A673 (cell line): ENCODE measurements at places on chromosomes 13 and 19.
A peak's percentile ranks its signal among the peaks of the same experiment; 100 is the strongest.

- DNase-seq: peak; percentile 5
Measured at GRCh38 chr13:90416938-90417337, 930.5 kb upstream of the MIR17HG start.

DNA sequence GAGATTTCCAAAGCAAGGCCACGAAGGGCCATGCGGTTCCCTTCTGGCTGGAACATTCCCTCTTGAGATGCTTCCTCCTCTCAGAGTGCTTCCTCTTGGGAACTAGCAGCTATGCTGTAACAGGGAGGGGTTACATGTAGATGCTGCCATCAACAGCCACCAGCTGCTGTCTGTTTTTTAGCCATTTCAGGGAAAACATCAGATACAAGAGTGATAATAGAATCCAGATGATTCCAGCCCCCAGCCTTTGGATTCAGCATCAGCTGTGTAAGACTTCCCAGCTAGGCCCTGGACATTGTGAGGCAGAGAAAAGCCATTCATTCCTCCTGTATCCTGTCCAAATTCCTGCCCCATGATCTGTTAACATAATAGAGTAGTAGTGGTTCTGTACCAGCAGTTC, 8.2 kb upstream of the ZNF177 start:
- DNase-seq: no peak

- no peak for DNase-seq
Measured at GRCh38 chr13:39909634-39910033, 254.2 kb downstream of the COG6 start.

- DNase-seq: peak; percentile 42
Measured at GRCh38 chr13:71618159-71618558, 248.8 kb downstream of the DACH1 start.

- no peak for DNase-seq
Measured at GRCh38 chr19:8242211-8242821, 33.1 kb downstream of the CERS4 start.

DNA sequence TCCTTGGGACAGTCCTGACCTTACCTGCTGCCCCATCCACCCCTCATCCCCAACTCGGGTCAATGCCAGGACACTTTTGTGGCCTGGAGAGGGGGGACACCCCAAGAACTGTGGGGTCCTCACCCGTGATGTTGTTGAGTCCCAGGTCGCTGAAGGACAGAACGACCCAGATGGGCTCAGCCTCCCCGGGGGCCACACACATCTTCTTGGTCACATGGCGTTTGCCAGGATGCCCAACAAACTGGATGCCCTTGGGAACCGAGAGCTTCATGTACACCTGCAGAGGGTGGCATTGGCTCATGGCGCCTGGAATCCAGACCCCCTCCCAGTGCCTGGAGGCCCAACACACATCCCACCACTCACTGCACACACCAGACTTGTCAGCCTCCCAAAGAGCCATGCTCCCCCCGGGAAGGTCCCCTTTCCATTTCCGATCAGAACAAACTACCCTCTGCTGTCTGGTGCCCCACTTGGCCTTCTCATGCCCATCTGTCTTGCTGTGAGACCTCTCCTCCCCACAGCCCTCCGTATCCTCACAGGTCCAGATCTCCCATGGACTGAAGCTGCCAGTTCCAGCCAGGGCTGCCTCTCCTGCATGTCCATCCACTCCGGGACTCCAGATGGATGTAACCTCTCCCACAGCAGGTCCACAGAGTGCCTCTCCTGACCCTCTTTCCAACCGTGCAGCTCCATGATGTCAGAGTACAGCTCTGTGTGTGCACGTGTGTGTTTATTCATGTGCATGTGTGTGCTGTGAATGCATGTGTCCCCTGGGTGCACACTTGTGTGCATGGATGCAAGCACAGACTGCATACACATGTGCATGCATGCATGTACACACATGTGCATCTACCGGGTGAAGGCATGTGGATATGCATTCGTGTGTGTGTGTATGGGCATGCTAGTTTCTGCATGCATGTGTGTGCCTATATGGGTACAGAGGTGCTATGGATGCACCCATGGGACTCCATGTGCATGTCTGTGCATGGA, 58.4 kb downstream of the F2RL3 start:
- DNase-seq: no peak

- peak; percentile 74 for DNase-seq
Measured at GRCh38 chr13:36520111-36520510, 87.8 kb downstream of the CCNA1 start.

DNA sequence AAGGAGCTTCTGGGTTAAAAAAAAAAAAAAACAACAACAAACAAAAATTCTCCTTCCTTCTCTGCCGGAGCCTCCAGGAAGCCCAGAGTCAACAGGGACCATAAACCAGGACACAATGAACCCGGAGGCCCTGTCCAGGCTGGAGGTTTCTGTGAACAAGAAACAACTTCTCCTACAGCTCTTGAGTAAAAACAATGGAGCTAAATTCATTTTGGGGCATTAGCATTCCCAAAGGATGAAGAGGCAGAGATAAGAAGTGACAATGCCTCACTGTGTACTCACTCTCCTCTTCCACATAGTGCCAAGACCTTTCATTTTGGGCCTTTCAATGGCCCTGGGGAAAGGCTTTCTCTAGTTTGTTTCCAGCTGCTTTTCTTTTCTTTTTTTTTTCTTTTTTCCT, 9.0 kb downstream of the RHPN2 start:
- DNase-seq: no peak

- no peak for DNase-seq
Measured at GRCh38 chr13:98585398-98585754, 8.5 kb upstream of the STK24 start.

- DNase-seq: no peak
Measured at GRCh38 chr13:53405616-53406015, 377.0 kb downstream of the OLFM4 start.

GRCh38 chr13:112947796-112948195, 21.2 kb upstream of the MCF2L start:
- no peak for DNase-seq

DNA sequence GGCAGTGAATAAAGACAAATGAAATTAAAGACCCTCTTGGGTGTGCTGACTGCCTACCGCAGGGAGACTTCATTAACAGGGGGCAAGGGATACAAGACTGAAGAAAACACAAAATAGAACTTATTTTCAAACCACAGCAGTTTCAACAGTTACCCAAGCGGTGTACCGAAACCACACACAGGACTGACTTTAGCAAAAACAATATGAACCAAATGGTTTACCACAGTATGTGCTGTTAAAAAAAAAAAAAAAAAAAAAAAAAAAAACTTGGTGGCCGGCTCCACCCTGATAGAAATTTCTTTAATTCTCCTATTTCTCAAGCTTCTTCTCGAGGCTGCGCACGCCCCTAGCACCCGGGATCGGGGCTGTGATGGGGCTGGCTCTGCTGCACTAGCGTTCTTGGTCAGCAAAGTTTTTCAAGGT, 42.6 kb downstream of the KLF2 start:
- DNase-seq: no peak

DNA sequence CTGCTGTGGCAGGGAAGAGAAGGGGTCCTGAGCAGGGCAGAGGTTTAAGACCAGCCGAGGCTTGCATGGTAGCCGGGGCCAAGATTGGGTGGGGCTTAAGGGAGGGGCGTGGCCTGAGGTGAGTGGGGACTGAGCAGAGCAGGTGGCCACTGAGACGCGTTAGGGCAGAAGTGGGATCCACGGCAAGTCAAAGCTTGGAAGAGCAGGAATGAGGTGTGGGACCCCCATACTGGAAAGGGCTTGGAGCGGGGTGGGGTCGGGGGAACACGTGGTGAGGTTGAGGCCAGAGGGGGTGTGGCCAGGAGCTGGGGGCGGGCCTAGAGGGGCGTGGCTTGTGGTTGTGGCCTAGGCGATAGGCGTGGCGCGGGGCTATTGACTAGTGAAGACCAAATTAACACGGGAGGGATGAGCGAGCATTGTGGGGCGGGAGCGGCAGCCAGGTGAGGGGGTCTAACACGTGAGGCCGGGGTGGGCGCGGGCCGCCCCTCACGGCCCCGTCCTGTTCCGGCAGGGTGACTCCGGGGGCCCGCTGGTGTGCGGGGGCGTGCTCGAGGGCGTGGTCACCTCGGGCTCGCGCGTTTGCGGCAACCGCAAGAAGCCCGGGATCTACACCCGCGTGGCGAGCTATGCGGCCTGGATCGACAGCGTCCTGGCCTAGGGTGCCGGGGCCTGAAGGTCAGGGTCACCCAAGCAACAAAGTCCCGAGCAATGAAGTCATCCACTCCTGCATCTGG, 3.3 kb downstream of the CFD start:
- DNase-seq: peak; percentile 88

- no peak for DNase-seq
Measured at GRCh38 chr13:91601807-91602206, 203.4 kb downstream of the GPC5 start.

GRCh38 chr19:51311351-51312257, at the start of gene IGLON5:
Gene IGLON5, plus strand, starts transcription at chr19:51311644. Its CDS starts 204 bp downstream, at chr19:51311848.
- DNase-seq: peak; percentile 16

- DNase-seq: no peak
Measured at GRCh38 chr13:43545317-43545874, 241.4 kb downstream of the ENOX1 start.

DNA sequence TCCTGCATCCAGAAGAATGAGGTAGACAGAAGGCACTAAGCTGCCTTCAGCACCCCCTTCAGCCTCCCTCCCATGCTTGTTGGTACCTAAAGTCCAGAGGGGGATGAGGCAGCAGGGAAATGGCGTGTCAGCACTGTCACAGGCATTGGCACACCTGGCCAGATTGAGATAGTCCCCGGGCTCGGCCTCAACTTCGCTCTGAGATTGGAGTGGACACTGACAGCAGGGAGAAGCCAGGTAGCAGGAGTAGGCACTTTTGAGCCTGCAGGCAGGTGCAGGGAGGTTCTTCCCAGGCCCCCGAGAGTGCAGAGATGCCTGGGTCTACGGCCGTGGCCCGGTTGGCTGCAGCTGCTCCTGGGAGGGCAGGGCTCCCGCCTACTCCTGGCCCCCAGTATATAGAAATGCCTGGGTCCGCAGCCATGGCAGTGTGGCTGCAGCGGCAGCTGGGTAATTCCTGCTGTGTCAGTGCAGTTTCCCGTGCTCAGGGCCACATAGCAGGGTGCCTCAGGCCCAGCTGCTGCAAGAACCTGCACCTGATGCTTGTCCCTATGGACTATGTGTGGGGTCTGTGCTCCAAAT, 160.3 kb downstream of the SLITRK6 start:
- no peak for DNase-seq

- no peak for DNase-seq
Measured at GRCh38 chr19:43622956-43623355, 3.5 kb upstream of the ZNF428 start.

GRCh38 chr19:46328079-46328478, 18.8 kb upstream of the PPP5C start:
- no peak for DNase-seq

GRCh38 chr13:110266431-110266809, 40.5 kb downstream of the COL4A1 start:
- DNase-seq: no peak

GRCh38 chr13:111203736-111204389, 88.8 kb downstream of the ARHGEF7 start:
- no peak for DNase-seq

- DNase-seq: no peak
Measured at GRCh38 chr19:22628401-22628800, 5.7 kb upstream of the ZNF492 start.

- no peak for DNase-seq
Measured at GRCh38 chr13:97723655-97724054, 229.8 kb upstream of the IPO5 start.

- peak; percentile 17 for DNase-seq
Measured at GRCh38 chr13:76884186-76884906, 1.9 kb downstream of the KCTD12 start.

DNA sequence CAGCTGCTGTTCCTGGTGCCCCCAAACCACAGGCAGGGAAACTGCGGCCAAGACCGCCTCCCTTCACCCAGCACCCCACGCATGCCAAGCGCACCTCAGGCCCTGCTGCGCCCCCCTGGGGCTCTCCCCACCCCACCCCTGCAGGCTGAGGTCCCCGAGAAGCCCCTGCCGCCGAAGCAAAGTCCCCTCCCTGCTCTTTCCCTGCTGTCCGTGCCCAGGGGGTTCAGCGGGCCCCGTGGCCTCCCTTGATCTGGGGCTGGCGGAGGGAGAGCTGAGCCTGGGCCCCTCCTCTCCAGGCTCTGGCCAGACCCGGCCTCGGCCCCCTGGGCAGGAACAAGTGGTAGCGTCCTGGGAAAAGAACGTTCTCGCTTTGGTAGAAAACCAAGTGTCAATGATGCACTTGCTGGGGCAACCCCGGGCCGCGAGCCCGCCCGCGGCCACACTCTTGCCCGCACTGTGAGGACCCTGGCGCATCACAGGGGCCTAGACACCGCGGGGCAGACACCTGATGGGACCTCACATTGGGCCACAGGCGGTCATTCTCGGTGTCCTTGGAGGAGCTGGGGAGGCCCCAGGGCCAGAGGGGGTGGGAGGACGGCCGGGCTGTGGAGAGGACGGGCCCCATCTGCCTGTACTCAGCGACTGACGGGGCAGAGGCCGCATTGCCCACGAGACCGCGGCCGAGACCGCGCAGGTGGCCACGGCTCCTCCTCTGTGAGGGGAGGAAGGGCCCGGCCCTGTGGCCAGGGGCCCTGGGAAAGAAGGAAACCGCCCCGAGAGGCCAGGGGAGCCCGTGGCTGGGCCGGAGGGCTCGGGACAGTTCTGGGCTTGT, 29.0 kb downstream of the GPX4 start:
- no peak for DNase-seq

- no peak for DNase-seq
Measured at GRCh38 chr13:48163061-48163460, 68.2 kb upstream of the MED4 start.

DNA sequence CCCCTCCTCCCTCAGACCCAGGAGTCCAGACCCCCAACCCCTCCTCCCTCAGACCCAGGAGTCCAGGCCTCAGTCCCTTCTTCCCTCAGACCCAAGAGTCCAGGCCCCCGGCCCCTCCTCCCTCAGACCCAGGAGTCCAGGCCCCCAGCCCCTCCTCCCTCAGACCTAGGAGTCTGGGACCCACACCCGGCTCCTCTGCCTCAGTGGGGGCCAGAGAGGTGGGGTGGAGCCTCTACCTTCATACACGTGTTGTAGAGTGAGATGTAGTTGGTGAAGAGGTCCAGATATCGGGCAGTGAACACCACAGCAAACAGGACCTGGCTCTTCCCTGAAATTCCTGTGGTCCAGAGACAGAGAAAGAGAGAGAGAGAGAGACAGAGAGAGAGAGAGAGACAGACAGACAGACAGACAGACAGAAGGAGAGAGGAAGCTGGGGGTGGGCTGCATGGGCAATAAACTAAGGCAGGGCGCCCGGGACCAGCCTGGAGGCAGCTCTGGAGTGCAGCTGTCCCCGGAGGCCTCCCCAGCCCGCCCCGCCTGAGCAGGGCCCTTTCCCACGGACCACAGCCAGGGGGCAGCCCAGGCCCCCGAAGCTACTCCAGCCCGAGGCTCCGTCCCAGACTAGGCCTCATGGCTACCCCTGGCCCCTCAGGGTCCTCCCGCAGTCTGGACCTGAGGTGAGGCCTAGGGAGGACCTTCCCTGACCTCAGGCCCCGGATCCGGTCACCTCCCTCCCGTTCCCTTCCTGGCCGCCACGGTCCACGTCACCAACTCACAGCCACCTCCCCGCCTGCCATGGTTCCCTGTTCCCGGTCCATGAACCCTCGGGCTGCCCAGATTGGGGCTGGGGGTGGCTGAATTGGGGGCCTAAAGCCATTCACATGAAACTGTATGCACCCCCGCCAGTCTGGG, 907 bp downstream of the KDELR1 start:
- peak; percentile 74 for DNase-seq

- no peak for DNase-seq
Measured at GRCh38 chr19:16943942-16944625, 55.3 kb downstream of the F2RL3 start.

GRCh38 chr19:48025480-48025879, 18.4 kb downstream of the CABP5 start:
- DNase-seq: no peak
